ENCODE measurements at places on chromosomes 3 and 15.

DNA sequence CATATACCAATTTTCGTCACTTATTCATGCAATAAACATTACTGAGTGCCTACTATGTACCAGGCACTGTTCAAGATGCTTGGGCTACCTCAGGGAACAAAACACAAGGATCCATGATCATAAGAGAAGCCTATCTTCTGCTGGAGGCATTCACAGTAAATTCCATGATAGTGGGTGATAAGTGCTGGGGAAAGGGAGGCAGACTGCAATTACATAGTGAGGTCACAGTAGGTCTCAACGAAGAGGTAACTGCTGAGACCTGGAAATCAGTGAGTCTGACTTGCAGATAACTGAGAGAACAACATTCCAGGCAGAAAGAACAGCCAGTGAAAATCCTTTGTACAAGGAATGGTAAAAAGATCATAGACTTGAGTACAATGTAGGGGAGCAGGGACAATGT lies 33.6 kb downstream of the RAF1 start:
- DNase-seq: no peak

DNA sequence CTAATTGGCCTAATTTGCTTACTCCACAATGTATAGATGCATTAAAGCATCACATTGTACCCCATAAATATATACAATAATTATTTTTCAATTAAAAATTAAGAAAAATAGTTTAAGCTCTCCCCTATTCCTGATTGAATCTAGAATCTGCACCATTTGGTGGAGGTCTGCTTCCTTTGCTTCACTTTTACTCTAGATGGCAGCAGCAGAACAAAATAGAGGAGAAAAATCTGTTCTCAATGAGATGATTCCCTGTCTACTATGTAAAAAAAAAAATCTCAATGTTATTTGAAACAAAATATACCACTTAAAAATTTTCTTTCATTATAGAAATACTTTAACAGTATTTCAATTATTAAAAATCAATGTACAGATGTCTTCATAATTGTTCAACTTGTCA lies 109.6 kb upstream of the FXR1 start:
- DNase-seq: no peak

DNA sequence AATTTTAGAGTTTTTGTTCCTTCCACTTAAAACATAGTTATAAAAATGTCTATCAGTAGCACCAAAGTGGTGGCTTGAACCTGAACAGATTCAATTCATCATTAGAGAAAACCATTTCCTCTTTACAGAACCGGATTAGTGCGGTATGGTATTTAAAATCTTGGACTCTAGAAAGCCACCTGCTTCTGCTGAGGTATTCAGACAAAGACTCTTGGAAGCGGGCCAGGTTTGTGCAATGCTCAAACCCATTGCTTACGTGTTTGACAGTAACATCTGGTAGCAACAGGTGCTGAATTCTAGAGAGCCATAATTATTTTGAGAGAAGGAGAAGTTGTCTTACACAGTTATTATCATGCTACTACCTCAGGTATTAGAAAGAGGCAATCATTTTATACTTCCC lies 290.5 kb downstream of the NAALADL2 start:
- no peak for DNase-seq

DNA sequence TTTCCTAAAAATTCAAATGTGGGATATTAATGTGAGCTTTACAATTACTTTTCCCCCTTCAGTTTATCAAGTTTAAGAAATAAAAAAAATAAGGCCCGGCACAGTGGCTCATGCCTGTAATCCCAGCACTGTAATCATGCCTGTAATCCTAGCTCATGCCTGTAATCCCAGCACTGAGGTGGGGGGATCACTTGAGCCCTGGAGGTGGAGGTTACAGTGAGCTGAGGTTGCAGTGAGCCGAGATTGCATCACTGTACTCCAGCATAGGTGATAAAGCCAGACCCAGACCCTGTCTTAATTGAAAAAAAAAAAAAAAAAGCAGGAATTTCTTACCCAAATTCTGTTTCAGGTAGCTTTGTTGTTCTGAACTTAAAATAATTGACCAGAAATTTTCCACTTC lies 17.9 kb downstream of the ATP6V1A start:
- DNase-seq: no peak

GRCh38 chr3:183013856-183014255 lies 33.5 kb upstream of the DCUN1D1 start:
- DNase-seq: no peak

DNA sequence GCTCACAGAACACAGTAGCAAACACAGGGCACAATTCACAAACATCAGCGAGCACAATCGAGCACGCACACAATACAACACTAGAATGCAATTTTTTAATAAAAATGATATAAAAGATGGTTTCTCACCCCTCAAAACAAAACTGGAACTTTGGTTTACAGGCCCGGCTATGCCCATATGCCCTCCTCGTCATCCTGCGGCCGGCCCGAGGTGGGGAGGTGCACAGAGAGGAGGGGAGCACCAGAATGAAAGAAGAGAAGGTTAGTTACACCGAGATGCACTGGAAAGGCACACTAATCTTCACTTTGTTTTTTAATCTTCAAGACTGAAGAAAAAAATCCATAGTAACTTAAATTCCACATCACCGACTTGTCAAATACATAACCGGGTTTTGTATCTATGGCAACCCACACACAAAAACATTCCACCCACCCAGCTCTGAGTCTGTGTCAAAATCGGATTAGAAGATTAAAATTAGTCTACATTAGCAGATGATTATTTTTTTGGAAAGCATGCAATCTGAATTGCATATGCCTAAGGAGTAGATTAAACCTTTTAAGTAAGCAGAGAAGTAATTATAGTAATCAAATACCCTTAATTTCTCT lies 196.7 kb upstream of the WNT5A start:
- DNase-seq: no peak

DNA sequence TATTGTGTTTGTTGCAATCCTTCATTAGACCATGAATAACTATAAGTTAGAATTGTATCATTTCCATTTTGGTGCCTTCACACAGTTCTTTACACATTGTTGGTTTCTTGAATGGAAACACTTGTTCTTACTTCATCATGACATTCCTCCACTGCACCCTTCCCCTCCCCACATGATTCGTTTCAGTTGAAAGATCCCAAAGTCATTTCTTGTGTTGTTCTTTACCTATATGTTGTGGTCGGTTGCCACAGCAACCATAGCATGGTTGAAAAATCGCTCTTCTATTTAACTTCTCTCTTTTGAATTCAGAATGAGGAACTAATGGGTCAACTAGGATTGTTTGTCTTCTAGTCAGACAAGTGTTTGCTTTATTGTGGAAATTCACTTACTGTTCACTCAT lies 103.3 kb downstream of the IL1RAP start:
- DNase-seq: no peak

GRCh38 chr3:126911162-126912026 lies 71.5 kb upstream of the PLXNA1 start:
- peak; percentile 52 for DNase-seq

DNA sequence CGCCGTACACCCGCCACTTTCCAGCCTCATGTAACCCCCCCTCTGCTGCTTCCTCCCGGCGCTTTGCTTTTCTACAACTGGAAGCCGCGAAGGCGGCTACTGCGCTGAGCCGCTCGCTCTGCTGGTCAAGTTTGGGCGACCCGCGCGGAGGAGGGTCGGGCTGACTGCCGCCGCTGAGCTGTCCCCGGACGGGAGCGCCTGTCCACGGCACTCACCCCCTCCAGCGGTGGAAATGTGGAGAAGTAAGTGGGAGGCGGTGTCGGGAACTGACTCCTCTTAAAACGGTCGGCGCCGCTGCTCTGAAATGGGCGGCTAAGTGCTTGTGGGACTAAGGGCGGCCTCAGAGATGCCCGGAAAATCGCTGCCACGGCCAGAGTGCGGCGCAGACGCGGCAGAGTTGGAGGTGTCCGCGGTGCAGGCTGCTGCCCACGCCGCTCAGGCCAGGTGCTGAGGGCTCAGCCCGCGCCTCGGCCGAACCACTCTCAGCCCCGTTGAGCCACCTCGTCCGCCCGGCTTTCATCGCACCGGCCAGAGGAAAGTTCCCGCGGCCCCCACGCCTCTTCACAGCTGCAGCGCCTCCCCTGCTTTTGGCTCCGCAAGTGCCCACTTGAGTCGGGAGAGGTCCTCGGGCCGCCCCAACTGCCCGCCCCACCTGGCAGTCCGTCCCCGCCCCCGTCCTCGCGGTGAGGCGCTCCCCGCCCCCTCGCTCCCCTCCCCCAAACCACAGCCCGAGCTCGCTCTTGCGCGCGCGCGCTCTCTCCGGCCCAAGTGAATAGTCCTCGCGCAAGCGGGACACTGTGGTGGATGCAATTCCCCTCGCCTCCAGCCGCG lies at the start of gene EPHA6:
TSS of gene EPHA6 (plus strand) at position 775 of the 831 bp plus-strand sequence.
- DNase-seq: no peak

DNA sequence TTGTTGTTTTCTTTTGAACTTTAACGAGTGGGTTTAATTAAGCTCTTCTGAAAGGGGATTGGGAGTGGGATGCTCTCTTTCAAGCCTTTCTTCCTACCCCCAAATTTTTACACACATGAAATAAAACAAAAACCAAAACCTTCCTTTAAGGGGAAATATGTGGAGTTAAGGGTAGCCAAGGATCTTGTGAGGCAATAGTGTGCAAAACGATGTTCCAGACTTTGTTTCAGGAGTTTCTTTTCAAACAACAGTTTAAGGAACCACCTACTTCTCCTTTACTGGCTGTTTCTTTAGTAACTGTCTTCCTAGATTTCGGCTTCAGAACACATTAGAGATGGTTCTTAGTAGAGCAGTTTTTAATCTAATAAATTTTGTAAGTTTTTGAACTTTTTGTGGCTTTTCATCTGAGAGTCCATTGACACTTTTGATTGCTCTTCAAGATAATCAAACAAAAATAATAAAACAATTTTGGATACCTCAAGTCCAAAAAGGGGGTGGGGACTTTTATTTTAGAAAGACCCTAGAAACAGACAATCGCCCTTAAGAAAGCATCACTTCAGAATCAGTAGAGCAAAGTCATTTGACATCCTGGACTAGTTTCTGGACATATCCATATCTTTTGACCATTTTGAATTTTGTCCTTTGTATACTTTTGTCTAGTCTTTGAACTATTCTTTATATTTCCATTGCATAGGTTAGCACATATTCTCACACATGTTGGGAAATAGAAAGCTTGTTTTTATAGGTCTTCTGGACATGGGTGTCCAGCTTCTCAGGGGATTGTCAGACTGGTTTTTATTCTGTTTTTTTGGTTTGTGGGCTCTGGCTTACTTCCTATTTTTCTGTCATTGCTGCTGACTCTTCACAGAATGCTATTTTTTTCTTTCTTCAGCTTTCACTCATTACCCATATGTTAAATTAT lies 6.0 kb downstream of the DIPK2A start:
- DNase-seq: no peak

DNA sequence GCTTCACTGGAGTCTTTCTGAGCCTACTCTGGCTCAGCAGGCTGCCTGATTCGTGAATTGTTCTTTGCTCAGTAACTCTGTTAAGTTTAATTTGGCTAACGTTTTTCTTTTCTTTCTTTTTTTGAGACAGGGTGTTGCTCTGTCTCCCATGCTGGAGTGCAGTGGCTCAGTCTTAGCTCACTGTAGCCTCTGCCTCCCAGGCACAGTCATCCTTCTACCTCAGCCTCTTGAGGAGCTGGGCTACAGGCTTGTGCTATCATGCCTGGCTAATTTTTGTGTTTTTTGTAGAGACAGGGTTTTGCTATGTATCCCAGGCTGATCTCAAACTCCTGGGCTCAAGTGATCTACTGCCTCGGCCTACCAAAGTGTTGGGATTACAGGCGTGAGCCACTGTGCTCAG lies 165.0 kb downstream of the PEX5L start:
- DNase-seq: no peak

GRCh38 chr3:43152649-43153048 lies 46.8 kb upstream of the POMGNT2 start:
- DNase-seq: no peak

DNA sequence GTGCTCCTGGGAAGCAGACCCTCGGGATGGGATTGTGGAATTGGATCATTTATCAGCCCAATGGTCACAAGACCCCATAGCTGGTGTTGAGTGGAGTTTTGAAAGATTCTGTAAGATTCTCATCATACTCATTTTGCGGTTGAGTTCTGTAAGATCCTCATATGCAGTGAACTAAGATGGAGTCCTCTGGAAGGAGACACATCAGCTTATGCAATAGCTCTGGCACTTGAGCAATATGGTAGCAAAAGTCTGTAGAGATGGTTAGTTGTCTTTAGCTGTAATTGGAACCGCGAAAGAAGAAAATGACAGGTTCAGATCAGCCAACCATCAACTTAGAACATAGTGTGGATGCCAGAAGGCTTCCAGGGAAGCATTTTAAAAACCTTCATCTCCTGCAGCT lies 184.5 kb upstream of the TSC22D2 start:
- no peak for DNase-seq

DNA sequence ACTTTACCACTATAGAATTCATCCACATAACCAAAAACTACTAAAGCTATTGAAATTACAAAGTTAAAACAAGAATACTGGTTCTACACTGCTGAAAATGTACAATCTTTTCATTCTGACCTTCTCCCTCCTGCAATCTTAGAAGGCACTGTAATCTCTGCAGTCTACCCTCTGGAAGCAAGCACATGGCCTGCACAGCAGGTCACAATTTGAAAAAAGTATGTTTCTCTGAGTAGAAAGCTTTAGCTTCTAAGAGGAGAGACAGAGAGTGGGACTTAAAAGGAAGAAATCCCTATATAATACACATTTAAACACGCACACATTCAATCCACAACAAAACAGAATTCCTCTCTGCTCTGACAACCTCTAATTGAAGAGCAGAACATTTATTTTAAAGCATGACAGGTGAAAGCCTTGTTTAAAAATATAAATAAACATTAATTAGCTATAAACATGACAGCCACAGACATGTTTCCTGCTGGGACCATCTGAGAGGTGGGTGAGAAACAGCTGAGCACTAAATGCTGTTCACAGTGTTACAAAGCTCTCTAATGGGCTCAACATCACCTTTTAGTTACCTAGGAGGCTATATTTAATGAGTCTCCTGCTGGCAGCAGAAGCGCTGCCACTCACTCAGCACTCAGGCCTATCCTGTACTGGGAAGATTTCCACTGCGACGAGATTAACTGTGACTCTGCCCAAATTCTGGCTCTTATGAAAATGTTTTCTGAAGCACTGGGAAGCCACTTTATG lies 447.4 kb downstream of the AGBL1 start:
- DNase-seq: no peak
